ENCODE measurements at places on chromosomes 16 and 17. TPM values are rescaled to one million over a fixed set of nuclear protein-coding genes. Genes with fewer than 3 reads are reported as not detected.

The RAB11FIP4 gene
- 41.1 TPM for total RNA-seq

DNA sequence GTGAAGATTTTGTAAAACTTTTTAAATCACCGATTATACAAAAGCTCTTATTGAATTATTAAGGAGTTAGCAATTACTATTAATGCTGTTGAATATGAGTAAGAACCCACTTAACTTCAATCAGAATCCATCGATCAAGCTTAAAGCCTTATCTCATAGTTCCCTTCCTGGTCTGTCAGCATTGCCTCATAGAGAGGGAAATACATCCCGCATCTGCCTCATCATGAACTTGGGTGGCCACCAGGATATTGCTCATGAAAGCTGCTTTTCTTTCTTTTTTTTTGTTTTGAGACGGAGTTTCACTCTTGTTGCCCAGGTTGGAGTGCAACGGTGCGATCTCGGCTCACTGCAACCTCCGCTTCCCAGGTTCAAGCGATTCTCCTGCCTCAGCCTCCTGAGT lies 66.7 kb downstream of the PIGL start:
- no peak overlapping the region for H3K4me3 ChIP-seq
- H3K36me3 ChIP-seq = peaks cover 22% of the 10 kb centered on the region
- no peak for DNase-seq
- no peak overlapping the region for H3K27ac ChIP-seq
- H3K4me1 ChIP-seq = peaks cover 44% of the 10 kb centered on the region

- H3K27ac ChIP-seq = no peak overlapping the region
- H3K4me3 ChIP-seq = no peak overlapping the region
- DNase-seq = no peak
These were observed 56.5 kb downstream of the TANC2 start for GRCh38 chr17:63022567-63022966.

GRCh38 chr16:68064791-68065365 lies 20.3 kb upstream of the NFATC3 start:
- H3K4me1 ChIP-seq = peaks cover 88% of the 10 kb centered on the region
- peak overlapping the region; percentile 84 for H3K27ac ChIP-seq
- peaks cover 45% of the 10 kb centered on the region for H3K36me3 ChIP-seq
- H3K4me3 ChIP-seq = no peak overlapping the region
- DNase-seq = peak; percentile 83

DNA sequence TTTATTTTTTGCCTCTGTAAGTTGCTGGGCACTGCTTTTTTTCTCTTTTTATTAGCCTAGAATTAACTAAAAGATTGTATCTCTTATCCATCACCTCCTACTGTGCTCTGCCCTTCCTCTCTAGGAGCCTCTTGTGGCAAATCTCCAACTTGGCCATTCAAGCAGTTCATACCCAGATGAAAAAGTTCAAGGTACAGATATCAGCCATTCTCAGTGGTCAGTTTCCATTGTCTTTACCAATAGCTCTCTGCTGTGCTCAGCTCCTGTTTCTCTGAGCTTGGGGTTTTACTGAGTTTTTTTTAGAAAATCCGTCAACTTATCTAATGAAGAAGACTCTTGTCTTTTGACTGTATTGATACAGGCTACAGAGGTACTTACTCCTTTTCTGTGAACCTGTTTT lies 15.6 kb downstream of the MOSMO start:
- H3K27ac ChIP-seq = no peak overlapping the region
- H3K4me1 ChIP-seq = peaks cover 15% of the 10 kb centered on the region
- H3K27me3 ChIP-seq = no peaks in the 10 kb centered on the region
- no peaks in the 10 kb centered on the region for H3K36me3 ChIP-seq

The PLCG2 gene
- total RNA-seq = 11.0 TPM

GRCh38 chr16:2702871-2703745 lies 16.9 kb downstream of the PRSS27 start:
- no peak overlapping the region for H3K4me3 ChIP-seq
- no peaks in the 10 kb centered on the region for H3K4me1 ChIP-seq
- peaks cover 13% of the 10 kb centered on the region for H3K36me3 ChIP-seq
- no peaks in the 10 kb centered on the region for H3K27me3 ChIP-seq
- no peak for DNase-seq

The ATP2C2 gene
- total RNA-seq = not detected

- no peaks in the 10 kb centered on the region for H3K4me1 ChIP-seq
- H3K27ac ChIP-seq = no peak overlapping the region
- no peaks in the 10 kb centered on the region for H3K36me3 ChIP-seq
- no peak overlapping the region for H3K4me3 ChIP-seq
- DNase-seq = no peak
These were observed 224.6 kb downstream of the MAP2K6 start for GRCh38 chr17:69639096-69639495.

GRCh38 chr17:32311028-32311536 lies 30.9 kb downstream of the C17orf75 start:
- no peak overlapping the region for H3K27ac ChIP-seq
- H3K4me1 ChIP-seq = no peaks in the 10 kb centered on the region
- peaks cover 13% of the 10 kb centered on the region for H3K27me3 ChIP-seq

DNA sequence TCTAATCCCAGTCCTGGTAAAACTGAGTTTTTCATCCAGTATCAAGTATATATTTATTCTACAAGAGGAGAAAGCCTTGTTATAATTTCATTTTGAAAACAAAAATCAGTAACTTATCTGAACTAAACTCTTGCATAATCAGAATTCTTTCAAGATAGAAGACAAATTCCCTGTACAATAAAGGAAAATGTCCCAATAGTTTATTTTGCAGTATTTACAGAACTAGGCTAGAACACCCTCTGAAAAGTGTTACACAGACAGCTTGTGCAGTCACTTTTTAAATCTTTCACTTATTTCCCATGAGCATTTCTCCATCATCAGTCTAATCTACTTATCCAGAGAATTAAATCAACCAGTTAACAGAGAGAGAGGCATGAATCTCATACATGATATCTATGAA lies 48.5 kb downstream of the SPOP start:
- DNase-seq = no peak
- H3K27ac ChIP-seq = no peak overlapping the region
- no peaks in the 10 kb centered on the region for H3K36me3 ChIP-seq
- H3K27me3 ChIP-seq = no peaks in the 10 kb centered on the region
- peaks cover 4% of the 10 kb centered on the region for H3K4me1 ChIP-seq

DNA sequence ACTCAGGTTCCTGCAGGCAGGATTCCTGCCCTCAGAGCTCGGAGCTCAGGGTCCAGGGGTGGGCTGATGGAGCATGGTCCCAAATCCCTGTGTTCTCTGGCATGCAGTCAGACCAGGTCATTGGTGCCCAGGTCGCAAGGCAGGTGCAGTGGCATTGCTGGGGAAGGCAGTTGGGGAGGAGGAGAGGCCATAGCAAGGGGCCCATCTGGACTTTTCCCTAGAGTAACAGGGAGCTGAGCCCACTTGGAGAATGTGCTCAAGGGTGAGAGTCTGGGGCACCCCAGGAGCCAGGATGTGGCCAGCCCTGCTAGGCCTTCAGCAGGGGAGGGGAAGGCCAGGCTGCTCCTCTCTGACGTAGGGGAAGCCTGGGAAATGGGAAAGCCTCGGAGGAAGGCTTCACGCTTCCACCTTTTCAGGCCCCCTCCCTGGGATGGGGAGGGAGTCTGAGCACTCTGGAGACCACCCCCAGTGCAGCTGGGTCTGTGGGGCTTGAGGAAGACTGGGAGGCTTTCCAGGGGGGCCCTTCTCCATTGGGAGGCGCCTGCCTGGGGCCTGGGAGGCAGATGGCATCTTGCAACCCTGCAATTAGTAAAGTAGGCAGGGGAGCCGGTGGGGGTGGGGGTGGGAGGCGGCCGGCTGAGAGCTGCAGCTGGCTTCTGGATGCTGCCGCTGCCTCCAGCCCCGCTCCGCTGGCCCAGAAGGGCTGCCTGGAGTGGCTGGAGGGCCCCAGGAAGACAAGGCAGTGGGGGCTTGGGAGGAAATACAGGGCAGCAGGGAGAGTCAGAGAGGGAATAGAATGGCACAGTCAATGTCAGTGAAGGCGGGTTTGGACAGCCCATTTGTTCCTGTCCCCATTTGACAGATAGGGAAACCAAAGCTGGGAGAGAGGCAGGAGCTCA lies 21.1 kb upstream of the DOK4 start:
- H3K27ac ChIP-seq = no peak overlapping the region
- DNase-seq = no peak
- H3K4me3 ChIP-seq = no peak overlapping the region
- no peaks in the 10 kb centered on the region for H3K36me3 ChIP-seq
- H3K27me3 ChIP-seq = no peaks in the 10 kb centered on the region
- no peaks in the 10 kb centered on the region for H3K4me1 ChIP-seq

The MT3 gene
- 1.8 TPM for total RNA-seq

- no peak overlapping the region for H3K4me3 ChIP-seq
- H3K36me3 ChIP-seq = no peaks in the 10 kb centered on the region
- no peak overlapping the region for H3K27ac ChIP-seq
- peaks cover 9% of the 10 kb centered on the region for H3K27me3 ChIP-seq
- peaks cover 12% of the 10 kb centered on the region for H3K4me1 ChIP-seq
- DNase-seq = no peak
These were observed 22.3 kb upstream of the N4BP1 start for GRCh38 chr16:48632137-48632774.

The NPTX1 gene
- total RNA-seq = 10.0 TPM

DNA sequence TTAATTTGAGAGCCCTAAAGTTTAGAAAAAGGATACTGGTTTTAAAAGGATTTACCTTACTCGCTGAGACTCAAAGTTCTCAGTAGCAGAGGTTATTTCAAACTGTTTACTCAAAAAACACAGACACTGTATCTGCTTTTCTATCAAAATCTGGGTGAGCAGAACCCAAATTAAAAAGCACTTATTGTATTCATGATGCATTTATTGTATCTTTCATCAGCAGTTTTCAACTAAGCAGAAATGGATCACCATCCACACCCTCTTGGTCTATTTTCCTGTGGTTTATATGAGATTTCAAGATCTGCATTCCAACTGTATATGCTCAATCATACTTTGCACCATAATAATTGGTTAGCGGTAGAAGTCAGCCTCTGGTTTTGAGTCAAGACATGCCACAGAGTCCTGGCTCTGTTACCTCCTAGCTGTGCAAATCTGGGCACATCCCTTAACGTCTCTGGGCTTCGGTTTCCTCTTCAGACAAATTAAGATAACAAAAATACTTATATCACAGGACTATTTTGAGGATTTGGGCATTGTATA lies 109.5 kb downstream of the ASIC2 start:
- H3K4me3 ChIP-seq = no peak overlapping the region
- H3K4me1 ChIP-seq = no peaks in the 10 kb centered on the region
- H3K27ac ChIP-seq = no peak overlapping the region
- peaks cover 37% of the 10 kb centered on the region for H3K27me3 ChIP-seq
- no peaks in the 10 kb centered on the region for H3K36me3 ChIP-seq
- no peak for DNase-seq

The CMTM4 gene
- total RNA-seq = 0.58 TPM

GRCh38 chr17:44637066-44637465 lies 19.2 kb upstream of the MEIOC start:
- no peaks in the 10 kb centered on the region for H3K4me1 ChIP-seq
- no peak for DNase-seq
- H3K36me3 ChIP-seq = no peaks in the 10 kb centered on the region
- no peak overlapping the region for H3K27ac ChIP-seq

DNA sequence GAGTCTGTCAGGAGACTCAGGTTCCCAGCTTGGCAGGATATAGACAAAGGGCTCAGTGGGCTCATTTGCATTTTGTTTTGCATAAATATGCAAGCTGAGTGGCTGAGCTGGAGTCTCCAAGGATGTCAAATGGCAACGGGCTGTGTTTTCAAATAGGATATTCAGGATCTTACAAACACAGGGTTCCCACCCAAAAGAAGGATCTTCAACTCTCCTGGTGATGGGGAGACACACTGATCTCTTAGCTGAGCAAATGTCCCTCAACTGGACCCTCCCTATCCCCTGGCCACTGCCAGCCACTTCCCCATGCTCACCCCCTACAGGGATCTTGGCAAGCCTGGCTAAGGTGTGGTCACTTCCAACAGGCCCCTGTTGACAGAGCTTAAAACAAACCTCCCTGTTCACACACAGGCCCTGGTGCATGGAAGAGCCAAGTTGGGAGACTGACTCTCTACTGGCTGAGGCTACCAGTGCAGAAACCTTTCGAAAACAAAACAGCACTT lies 61.6 kb downstream of the SOX9 start:
- H3K4me3 ChIP-seq = no peak overlapping the region
- no peaks in the 10 kb centered on the region for H3K27me3 ChIP-seq
- H3K36me3 ChIP-seq = no peaks in the 10 kb centered on the region
- H3K4me1 ChIP-seq = no peaks in the 10 kb centered on the region
- no peak overlapping the region for H3K27ac ChIP-seq

The IRX5 gene
- total RNA-seq = 0.38 TPM

The LRRC37A gene
- total RNA-seq = 5.7 TPM

DNA sequence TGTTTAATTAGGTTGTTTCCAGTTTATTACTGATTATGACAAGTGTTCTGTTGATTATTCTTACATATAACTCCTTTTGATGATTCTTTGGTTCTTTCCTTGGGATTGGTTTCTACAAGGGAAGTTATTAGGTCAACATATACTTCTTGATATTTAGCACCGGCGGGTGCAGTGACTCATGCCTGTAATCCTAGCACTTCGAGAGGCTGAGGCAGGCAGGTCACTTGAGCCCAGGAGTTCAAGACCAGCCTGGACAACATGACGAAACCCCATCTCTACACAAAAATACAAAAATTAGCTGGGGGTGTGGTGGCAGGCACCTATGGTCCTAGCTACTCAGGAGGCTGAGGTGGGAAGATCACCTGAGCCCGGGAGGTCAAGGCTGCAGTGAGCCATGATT lies 120.2 kb upstream of the HAS3 start:
- H3K4me1 ChIP-seq = no peaks in the 10 kb centered on the region
- no peak overlapping the region for H3K4me3 ChIP-seq
- no peak overlapping the region for H3K27ac ChIP-seq
- no peak for DNase-seq
- H3K27me3 ChIP-seq = no peaks in the 10 kb centered on the region

The PHAF1 gene
- total RNA-seq = 13.3 TPM

DNA sequence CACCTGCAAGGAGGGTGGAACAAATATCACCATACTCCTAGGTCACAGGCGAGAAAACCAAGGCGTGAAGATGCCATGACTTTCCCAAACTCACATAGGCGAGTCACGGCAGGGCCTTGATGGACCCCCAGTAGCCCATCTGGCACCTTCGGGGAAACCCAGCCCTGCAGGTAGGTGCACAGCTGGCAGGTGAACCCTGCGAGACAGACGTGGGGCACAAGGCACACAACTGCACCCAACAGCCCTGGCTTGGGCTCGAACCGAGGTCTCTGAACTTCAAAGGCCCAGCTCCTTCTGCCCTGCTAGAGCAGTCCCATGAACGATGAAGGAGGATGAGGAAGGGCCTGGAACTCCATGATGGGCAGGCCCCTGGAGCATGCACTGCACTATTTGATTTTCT lies 77.6 kb upstream of the DNAJA2 start:
- no peak overlapping the region for H3K4me3 ChIP-seq
- no peaks in the 10 kb centered on the region for H3K36me3 ChIP-seq
- DNase-seq = no peak
- peaks cover 2% of the 10 kb centered on the region for H3K4me1 ChIP-seq
- H3K27ac ChIP-seq = no peak overlapping the region
- H3K27me3 ChIP-seq = no peaks in the 10 kb centered on the region

GRCh38 chr16:8241408-8241807 lies 348.9 kb downstream of the TMEM114 start:
- no peaks in the 10 kb centered on the region for H3K27me3 ChIP-seq
- H3K27ac ChIP-seq = no peak overlapping the region
- no peak overlapping the region for H3K4me3 ChIP-seq
- H3K4me1 ChIP-seq = no peaks in the 10 kb centered on the region

- H3K4me1 ChIP-seq = peaks cover 74% of the 10 kb centered on the region
- H3K36me3 ChIP-seq = peaks cover 81% of the 10 kb centered on the region
- no peak overlapping the region for H3K4me3 ChIP-seq
- no peak for DNase-seq
These were observed 3.3 kb downstream of the NLRP1 start for GRCh38 chr17:5580969-5581368.

The COG1 gene
- total RNA-seq = 30.4 TPM

- no peaks in the 10 kb centered on the region for H3K27me3 ChIP-seq
- H3K4me3 ChIP-seq = no peak overlapping the region
- DNase-seq = no peak
- H3K27ac ChIP-seq = no peak overlapping the region
- peaks cover 30% of the 10 kb centered on the region for H3K4me1 ChIP-seq
These were observed 104.7 kb downstream of the PITPNC1 start for GRCh38 chr17:67481808-67482207.

Measured in activated CD4-positive, alpha-beta memory T cell treated with anti-CD3 and anti-CD28 coated beads, Interleukin-2, amount 10 ng/mL, durations not matched to agents 7 days and 5 days (primary cell).